Effector CD4-positive, alpha-beta T cell (primary cell): ENCODE measurements at places on chromosomes 1 and 21.

DNA sequence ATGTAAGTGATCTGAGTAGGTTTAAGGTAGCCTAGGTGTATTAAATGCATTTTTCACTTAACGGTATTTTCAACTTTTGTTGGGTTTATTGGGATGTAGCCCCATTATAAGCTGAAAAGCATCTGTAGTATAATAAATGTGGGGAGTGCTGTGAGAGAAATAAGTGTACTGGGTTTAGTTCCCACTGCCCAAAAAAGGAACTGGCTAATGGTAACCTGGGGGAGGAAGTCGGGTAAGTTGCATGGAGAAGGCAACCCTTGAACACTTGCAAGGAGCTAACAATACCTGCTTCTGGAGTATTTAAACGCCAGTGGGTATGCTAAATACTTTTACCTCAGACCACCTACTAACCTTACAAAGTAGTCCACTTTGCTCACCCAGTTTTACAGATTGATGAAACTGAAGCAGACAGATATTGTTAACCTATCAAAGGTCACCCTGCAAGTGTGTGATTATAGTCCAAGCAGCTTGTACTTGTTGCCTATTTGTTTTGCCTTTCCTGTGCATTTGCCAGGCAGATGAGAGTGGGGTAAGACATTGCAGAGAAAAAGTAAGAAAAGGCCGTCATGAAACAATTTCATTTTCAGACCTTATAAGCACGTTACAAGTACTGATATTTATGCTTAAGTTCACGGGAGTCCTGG lies 7.6 kb upstream of the SHISA4 start:
- DNase-seq, result no peak

DNA sequence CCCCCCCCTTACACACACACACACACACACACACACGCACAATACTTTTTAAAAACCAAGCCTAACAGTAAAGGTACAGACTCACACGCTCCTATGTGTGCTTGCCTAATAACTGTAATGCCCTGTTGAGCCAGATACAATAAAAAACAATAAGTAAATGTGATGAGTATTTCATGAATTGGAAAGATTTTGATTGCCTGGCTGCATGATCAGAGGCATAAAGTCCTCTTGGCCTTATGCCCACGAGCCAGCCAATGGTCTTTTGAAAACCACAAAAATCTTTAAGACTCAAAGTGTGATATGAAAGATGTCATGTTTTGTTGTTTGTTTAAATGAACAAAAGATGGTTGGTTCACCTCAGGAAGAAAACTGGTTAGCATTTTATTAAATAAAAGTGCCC lies 441.9 kb upstream of the ZRANB2 start:
- no peak for DNase-seq

- DNase-seq, result no peak
Measured at GRCh38 chr1:244851546-244852231, 12.7 kb downstream of the HNRNPU start.

DNA sequence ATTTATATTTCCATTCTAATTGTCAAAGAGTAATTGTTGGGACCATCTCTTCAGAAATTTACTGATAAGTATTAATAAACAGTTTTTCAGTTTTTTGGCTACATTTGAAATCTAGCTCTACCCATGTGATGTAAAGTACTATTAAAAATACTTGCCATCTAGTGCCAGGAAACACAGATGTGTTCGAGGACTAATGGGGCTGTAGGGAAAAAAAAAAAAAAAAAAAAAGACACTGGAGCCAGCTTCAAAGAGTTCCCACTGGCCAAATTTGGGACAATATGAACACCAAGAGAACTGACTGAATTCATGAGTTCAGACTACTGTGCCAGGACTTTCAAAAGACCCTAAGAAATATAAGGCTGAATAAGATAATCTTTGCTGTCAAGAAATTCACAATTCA lies 65.2 kb upstream of the GFI1 start:
- DNase-seq, result no peak

GRCh38 chr1:177032434-177032833 lies 132.1 kb downstream of the ASTN1 start:
- DNase-seq, result no peak

DNA sequence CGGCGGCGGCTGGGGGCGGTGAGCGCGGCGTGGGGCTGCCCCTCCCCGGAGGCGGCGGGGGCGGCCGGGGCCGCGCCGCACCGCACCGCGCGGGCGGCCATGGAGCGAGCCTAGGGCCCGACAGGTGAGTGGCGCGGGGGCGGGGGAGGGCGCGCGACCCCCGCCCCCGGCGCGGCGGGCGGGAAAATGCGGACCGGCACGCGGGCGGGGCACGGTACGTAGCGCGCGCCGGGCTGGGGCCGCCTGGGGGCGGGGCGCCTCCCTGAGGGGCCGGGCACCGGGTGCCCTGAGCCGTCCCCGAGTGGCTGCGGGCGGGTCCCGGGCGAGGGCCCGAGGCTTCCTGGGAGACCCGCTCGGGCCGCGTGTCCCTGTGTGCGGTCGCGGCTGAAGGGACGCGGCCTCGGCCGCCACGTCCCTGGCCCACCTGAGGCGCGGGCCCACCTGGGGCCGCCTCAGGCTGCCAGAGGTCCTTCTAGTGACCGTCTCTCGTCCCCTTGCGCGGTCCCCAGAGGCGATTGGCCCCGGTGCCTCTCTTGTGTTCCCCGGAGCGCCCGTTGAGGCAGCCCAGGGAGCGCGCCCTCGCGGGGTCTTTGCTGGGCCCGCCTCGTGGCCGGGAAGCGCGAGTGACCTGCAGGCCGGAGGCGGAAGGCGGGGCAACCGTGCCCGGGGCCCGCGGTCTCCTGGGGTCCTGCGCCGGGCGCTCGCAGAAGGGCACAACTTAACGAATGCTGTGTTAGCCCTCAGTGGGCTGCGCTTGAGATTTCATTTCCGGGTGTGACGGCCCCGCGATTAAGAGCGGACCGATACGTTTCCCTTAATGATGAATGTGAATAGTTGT lies 500 bp downstream of the FAM20B start:
- peak; percentile 61 for DNase-seq
